ENCODE measurements at places on chromosomes 6 and 20.

- DNase-seq, result no peak
These were observed 15.7 kb upstream of the FAM83C start for GRCh38 chr20:35307666-35308653.

DNA sequence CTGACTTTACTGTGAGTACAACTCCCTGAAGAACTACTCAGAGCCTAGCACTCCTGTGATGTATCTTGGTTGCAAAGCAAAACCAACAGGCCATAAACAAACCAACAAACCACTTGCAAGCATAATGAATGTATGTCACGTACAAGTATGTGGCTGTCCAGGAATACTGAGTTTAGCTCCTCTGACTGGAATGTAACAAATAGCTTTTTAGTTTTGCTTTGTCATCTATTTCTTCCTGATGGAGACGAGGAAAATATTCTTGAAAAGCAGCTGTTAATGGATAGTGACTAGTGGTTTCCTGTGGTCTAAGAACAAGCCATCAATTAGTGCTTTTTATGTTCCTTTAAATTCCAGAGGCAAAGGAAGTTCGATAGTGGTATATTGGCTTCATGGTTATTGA, 101.9 kb upstream of the LY86 start:
- no peak for DNase-seq

- no peak for DNase-seq
These were observed 32.9 kb downstream of the TAF4 start for GRCh38 chr20:62032609-62033368.

- DNase-seq, result no peak
These were observed 608.1 kb downstream of the TENT5A start for GRCh38 chr6:81144346-81144745.

DNA sequence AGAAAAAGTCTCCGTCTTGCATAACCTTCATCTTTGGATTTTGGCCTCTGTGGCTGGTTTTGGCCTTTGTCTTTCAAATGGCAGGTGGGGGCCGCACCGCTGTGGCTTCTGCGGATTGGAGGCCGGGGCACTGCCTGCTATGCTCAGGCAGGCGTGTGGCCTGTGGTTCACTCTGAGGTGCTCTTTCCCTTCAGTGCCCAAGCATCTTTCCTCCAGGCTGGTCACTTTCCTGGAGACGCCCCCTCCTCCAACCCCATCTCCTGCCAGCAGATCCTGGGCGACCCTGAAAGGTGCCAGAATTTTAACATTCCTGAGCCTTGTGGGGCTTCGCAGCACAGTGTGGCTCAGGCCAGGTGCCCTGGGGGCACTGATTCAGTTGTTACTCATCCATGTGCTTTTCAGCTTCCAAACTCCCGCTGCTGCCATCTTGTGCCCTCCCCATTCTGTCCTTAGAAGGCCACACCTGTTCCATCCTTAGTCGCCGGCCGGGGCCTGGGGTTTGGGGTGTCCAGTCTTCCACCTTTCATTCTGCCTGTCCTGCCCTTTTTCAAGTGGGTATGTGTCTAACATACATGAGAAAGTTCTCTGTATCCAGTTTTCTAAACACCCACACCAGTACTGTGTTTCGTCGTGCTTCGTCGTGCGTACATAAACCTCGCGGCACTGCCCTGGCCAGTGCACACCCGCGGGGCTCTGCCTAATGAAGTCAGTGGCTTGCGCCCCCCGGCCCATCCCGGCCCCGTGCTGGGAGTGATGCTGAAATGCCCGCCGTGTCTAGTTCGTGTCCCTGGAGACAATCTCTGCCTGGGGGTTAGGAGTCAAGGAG, 12.1 kb downstream of the SS18L1 start:
- no peak for DNase-seq

Data from vagina (tissue), 2 donors.